ENCODE measurements at places on chromosomes 6 and 20. TPM values are rescaled to one million over a fixed set of nuclear protein-coding genes. Genes with fewer than 3 reads are reported as not detected.

- no peak for DNase-seq
Observed at GRCh38 chr6:119453242-119454200, 104.0 kb upstream of the MAN1A1 start.

- DNase-seq, result no peak
Observed at GRCh38 chr20:37096415-37097041, 731 bp upstream of the RBL1 start.

DNA sequence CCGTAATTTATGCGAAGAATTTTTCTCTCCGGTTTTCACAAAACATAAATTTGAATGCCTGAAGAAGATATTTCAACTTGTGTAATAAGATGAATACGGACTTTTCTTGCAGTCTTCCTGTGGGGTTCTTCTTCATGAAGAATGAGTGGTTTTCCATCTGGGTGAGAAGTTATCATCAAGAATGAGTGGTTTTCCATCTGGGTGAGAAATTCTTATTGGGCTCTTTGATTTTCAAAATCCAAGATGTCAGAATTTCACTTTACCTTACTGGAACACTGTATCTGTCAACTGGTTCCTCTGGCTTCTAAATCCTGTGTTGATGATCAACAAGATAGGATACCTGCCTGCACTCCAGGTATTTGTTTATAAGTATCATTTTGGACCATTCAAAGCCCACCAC is 160.1 kb upstream of the C6orf118 start:
- DNase-seq, result no peak

DNA sequence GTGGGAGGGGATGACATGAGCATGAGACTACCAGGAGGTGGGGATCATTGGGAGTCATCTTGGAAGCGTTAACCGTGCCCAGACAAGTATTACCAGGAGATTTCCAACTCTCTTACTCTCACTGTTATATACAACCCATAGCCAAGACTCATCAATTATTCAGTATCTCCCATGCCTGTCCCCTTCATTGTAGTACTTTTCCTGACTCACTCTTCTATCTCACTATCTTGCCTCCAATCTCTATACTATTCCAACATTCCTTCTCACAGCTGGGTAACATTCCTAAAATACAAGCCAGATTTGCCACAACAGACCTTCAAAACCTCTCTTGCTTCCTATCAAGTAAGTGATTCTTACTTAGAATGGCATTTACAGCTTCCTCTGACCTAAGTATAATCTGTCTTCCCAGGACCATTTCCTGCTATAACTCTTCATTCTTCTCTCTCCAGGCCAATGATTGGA is 226.3 kb upstream of the SMLR1 start:
- no peak for DNase-seq

DNA sequence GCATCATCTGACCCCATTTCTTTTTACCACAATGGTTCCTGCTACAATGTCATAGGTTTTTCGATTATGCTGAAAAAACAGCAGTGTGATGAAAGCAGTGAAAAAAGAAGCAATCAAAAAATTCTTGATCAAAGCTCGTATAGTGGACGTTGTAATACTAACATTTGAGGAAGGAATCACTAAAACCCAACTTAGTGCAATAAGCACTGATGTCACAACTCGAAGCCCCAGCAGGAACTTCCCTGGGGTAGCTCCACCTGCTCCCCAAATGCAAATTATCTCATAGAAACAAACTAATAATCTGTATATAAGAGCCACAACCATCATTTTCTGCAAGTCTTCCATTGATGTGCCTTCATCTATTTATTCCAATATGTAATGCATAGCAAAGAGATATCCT is 285.6 kb upstream of the SGK1 start:
- DNase-seq, result no peak

DNA sequence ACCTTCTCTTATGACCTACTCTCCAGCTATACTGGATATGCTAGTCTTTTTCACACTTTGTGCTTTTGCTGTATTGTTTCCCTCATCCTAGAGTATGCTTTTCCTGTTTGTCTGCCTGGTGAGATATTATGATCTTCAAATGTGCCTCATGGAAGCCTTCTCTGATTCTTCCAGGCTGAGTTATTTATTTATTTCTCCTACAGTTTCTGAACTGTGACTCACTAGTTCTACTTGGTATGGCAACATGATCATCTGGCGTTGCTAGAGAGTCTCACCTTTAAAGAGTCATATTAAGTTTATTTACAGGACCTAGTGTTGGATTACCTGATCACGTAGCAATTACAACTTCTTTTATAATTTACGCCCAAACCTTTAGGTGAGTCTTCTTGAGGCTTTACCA is 81.2 kb upstream of the HDAC2 start:
- no peak for DNase-seq

- DNase-seq, result no peak
Observed at GRCh38 chr20:2387180-2387577, 6.5 kb downstream of the TGM6 start.

Gene KCNK15
- 3.1 TPM for total RNA-seq

Gene HLA-DQA2
- 1.5 TPM for total RNA-seq

Gene CTCFL
- total RNA-seq, result 0.16 TPM
